Stimulated activated CD8-positive, alpha-beta memory T cell treated with anti-CD3 and anti-CD28 coated beads, Interleukin-4, amount 100 ng/mL, for 4 hours (primary cell): ENCODE measurements at places on chromosomes 7 and 10.

- no peak for DNase-seq
These were observed 173.2 kb upstream of the PPP2R2D start for GRCh38 chr10:131727560-131727959.

DNA sequence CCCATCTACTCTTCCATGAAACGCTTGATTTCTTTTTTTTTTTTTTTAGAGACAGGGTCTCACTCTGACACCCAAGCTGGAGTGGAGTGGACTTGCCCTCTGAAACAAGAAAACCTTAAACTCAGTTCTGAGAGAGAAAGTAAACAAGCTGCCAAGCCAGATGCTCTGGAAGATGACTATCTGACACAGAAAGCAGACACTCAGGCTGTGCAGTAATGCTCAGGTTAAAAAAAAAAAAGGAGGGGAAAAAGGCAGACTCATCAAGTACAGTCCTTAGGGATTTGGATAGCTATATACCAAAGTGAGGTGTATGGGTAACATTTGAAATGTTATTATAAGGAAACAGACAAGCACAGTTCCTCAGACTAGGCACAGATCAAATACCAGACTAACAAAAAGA is 80.5 kb downstream of the IDE start:
- no peak for DNase-seq

GRCh38 chr10:10418387-10418786 is 599.3 kb upstream of the CELF2 start:
- no peak for DNase-seq

- DNase-seq = no peak
These were observed 71.0 kb upstream of the ZNF479 start for GRCh38 chr7:57203161-57203791.

DNA sequence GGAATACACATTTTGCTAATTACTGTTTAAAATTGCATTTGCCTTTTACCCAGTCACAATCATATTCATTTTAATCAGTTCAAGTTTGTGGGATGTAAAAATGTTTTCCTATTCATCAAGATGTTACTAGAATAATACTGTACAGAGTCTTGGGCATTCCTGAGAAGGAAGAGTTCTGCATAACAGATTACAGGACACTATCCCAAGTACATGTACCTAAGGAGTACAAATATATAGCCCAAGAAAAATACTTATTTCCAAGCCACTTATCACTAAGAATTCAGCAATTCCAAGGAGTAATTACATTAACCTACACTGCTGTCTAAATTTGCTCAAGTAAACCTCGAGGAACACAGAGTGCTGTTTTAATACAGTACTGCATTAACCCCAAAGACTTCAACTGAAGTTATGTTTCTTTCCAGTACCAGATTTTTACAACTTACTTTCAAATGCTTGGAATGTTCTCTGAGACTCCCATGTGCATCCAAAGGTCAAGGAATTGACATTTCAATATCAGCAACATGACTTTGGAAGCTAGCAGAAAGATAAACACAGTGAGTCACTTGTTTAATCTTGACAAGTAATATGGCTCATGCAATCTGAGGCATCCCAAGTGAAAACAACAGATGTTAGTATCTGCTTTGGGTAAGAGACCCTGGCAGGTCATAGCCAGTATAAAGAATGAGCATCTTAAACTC is 125.4 kb upstream of the BET1 start:
- no peak for DNase-seq

GRCh38 chr7:121904120-121904519 is 31.2 kb downstream of the PTPRZ1 start:
- no peak for DNase-seq

- DNase-seq = no peak
These were observed 73.4 kb downstream of the ABI1 start for GRCh38 chr10:26787362-26787761.

DNA sequence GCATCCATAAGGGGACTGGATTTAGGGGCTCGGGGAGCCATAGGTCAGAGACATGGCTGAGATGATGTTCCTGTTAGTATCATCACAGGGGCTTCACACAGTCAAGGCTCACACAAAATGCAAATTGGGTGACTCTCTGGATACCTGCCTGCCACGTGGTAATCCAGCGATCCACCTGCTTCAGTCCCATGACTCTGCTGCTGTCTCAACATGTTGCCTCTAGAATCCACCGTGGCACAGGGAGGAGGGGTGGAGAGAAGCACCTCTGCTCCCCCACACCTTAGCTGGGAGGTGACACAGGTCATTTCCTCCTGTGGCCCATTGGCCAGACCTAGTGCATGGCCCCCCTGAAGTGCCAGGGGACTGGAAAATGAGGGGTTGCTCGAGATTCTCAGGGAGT is 83.1 kb downstream of the CDH23 start:
- no peak for DNase-seq

DNA sequence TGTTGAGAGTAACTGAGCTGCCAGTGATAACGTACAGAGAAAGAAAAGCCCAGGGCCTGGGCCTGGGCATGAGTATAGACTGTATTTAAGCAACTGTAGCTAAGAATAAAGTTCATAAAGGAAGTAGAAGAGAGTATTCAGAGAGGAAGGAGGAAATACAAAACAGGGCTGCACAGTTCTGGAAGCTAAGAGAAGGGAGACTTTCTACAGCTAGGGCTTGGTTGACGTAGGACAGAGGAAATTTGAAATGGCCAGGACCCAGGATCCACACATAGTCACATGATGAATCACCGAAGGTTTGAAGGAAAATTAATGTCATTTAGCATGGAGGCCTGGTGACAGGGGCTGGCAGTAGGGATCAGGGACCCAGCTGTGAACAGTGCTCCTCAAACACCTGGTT is 66.7 kb downstream of the ARL4A start:
- DNase-seq = no peak

DNA sequence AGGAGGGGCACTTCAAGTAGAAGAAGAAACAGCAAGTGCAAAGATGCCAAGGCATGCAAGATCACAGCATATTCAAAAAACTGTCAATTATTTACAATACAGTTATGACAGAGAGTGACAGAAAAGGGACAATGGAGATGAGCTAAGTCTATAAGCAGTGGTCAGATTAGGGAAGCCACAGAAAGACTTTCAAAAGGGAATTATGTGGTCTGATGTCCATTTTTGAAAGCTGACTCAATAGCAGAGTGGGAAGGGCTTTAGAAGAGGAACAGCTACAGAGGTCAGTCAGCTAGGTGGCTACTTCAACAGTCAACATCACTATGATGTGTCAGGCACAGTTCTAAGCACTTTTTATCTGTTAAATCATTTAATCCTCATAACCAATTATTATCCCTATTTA is 45.2 kb upstream of the SPOCK2 start:
- DNase-seq = no peak

DNA sequence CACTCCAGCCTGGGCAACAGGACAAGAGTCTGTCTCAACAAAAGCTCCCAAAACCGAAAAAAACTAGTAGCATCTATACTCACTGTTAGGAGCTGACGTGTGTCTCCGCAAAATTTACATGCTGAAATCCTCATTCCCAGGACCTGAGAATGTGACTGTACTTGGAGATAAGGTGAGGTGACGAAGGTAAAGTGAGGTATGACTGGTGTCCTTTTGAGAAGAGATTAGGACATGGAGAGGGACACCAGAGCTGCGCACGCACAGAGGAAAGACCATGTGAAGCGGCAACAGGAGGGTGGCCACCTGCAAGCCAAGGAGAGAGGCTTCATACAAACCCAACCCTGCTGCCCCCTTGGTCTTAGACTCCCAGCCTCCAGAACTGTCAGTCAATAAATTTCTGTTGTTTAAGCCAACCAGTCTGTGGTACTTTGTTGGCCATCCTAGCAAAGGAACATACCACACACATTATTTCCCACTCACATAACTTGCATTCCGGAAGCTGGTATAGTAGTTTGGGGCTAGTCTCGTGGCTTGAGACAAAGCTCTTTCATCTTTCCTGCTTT is 1154.0 kb upstream of the CELF2 start:
- DNase-seq = no peak

- DNase-seq = no peak
These were observed 803 bp downstream of the RAPGEF5 start for GRCh38 chr7:22356010-22356691.

DNA sequence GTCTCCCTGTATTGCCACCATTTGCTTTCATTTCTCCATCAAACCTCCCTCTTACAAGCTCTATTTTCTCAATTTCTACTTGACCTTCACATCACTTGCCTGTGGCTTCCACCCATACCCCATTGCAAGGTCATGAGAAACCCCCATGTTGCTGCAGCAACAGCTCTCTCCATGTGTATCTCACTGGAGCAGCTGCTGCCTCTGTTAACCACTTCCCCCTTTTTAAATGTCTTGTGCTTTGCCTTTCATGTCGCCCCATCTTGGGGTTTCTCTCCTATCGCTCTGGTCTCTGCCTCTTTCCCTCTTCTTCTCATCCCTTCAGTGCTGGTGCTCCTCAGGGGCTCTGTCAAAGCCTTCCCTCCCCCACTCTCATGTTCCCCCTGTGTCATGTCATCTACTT is 148.8 kb downstream of the CHN2 start:
- no peak for DNase-seq

GRCh38 chr7:84009782-84010181 is 184.8 kb downstream of the SEMA3A start:
- DNase-seq = no peak

GRCh38 chr7:78402096-78402495 is 603.5 kb downstream of the PHTF2 start:
- DNase-seq = no peak

GRCh38 chr7:133255486-133255885 is 2.6 kb downstream of the EXOC4 start:
- DNase-seq = no peak

GRCh38 chr7:118218413-118219156 is 5.9 kb upstream of the ANKRD7 start:
- DNase-seq = no peak

DNA sequence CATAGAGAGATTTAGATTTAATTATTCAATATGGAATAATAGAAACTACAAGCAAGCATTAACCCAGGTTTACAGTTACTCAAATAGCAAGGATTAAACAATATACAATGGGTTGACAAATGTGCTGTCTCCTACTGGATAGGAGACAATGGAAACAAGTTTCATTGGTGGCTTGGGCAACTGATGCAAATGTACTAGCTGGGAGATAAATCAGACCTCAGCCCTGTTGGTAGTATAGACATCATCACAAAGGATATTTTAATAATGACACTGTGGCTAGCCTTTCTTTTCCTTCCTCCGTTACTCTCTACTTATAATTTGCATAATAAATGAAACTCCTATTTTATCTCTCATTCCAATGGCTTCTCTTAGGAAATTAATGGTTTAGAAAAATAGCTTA is 96.5 kb upstream of the DKK1 start:
- no peak for DNase-seq

DNA sequence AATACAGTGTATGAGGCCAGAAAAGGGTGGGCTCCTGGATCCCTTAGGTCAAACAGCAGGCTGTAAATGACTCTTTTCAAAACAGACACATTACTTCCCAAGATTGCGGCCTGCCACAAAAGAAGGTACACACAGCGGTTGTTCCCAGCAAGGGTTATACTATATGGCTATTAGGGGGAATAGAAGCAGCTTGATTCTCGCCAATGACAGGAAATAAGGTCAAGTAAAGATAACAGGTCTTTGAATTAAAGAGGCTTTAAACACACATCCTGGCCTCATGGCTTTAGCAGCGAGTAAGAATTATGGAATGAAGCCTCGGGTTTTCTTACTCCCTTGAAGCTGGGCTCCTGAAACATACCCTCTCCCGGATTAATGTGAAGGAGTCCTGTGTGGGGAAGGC is 58.3 kb downstream of the CYP26A1 start:
- DNase-seq = no peak

GRCh38 chr7:129341212-129341611 is 93.0 kb upstream of the STRIP2 start:
- no peak for DNase-seq

DNA sequence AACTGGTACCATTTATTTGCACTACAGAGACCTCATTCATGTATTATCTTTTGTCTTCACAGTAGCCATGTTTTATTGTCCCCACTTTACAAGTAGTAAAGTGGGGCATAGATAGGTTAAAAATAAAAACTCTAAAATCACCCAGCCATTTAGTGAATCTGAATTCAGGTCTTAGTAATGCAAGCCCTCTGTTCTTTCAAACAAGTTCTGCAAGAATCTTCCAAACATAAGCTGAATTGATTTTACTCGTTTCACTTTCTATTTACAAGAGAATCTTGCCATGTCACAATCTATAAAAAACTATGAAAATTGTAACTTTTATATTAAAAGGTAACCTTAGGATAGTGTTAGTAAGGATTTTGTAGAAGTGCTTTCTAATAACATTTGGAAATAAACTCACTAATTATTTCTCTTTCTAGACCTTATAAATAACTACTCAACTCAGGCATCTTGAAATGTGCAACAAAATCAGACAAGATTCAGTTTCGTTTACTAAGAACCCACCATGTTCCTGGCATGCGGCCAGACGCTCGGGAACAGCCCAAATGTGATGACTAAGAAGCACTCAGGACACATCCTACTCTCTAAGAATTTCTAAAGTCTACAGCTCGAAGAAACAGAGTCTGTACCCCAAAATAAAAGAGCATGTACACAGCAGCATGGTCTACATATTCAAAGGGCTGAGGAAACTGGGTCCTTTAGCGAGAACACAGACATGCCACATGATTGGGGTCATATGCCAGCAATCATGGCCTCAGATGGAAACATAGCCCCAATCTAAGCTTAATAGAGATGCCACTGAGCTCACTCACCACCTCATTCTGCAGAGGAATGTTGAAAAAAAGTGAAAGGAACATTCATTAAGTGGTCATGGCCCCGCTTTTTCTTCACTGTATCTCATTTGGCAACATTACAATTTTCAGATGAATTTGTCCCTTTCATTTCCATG is 167.6 kb downstream of the AMPH start:
- peak; percentile 62 for DNase-seq

GRCh38 chr10:18341055-18341454 is 200.8 kb downstream of the CACNB2 start:
- no peak for DNase-seq

- no peak for DNase-seq
These were observed 44.8 kb upstream of the TARP start for GRCh38 chr7:38318241-38318640.

DNA sequence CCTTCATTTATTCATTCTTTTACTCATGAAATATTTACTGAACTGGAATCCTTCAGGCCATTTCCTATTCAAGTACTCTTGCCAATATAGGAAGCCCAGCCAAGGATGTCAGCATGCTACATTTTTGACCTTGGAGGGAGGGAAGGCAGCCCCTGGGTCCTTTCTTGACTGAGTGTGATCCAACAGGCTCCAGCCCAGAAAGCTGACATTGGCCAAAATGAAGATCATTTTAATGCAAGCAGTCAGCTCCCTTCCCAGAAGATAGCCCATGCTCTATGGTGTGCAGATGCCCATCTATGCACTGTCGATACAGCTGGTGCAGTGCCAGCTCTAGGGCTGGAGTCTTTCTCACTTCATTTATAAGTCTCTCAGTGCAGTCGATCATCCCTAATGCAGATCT is 646.0 kb downstream of the KCNMA1 start:
- no peak for DNase-seq

DNA sequence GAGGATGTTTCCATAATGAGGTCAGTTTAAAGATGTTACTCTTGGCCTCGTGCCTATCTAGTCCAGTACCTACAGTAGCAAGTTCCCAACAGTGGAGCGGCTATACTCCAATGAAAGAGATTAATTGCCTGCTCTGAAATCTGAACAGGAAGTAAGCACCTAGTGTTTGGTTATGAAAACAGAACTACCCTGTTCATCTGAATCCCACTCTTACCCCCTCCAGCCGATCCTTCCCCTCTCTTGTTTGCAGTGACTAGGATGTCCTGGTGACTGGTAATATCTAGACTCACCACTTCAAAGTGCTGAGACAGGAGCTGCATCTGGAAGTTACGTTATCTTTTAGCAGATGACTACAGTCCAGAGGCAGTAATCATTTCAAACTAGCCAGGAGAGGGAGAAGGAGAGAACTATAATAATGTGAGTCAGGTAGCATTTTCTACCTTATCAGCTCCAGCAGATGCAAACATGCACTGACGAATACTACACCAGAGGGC is 666.7 kb upstream of the NRP1 start:
- DNase-seq = no peak
